ENCODE measurements at places on chromosomes 3 and 15.

DNA sequence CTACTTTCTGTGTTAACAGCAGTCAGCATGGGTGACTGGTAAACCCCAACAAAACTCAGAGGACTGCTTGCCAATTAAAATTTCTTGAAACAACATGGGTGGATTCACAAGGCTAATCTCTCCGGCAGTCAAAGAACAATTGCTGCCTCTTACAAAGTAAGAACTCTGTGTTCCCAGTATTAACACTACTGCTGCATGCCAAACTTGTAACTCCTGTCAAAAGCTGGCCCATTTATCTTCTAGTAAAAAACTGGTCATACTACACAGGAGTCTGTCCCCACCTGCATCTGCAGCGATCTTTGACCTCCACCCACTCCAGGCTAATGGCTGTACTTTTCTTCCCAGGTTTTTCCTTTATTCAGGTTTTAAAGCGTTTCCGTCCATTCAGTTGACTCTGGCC lies 8.7 kb upstream of the ZNF589 start:
- DNase-seq = no peak

- no peak for DNase-seq
Observed at GRCh38 chr3:88180398-88180999, 30.7 kb downstream of the C3orf38 start.

DNA sequence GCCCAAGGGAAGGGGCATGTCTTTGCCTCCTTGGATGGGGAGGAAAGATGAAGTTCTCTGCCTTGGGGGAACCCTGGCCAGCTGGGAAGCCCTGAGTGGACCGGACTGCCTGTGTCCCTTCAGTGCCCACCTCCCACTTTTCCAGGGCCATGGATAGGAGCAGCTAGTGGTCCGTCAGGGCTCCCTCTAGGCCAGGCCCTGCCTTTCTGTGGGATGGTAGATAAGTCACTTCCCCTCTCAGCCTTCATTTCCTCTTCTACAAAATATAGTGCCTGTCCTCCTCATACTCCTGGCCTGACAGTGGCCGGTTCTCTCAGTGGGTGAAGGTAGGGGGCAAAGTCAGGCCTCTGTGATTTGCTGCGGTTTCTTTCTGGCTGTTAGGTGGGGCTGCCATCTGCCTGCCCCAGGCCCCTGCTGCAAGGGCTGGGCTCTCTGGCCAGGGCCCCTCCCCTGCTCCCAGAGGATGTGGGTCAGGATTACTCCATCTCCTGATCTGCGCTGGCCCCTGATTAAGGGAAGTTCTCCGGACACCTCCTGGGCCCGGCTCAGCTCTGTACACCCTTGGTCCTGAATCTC lies 1.4 kb downstream of the PLEKHO2 start:
- DNase-seq = peak; percentile 74

DNA sequence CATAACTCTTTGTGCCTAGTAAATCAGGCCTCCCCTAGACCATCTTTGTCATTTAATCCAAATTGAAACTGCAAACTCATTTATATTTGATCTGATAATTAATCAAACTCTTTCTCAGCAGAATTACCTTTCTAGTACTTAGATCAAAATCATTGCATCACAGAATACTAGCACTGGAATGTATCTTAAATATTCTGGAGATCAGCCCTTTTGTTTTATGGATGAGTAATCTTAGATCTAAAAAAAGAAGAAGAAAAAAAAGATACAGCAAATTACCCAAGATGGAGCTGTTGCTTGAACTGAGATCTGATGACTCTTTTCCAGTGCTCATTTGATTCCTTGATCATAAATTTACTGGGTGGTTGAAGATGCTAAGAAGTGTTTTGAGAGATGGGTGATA lies 47.9 kb downstream of the NAALADL2 start:
- no peak for DNase-seq

DNA sequence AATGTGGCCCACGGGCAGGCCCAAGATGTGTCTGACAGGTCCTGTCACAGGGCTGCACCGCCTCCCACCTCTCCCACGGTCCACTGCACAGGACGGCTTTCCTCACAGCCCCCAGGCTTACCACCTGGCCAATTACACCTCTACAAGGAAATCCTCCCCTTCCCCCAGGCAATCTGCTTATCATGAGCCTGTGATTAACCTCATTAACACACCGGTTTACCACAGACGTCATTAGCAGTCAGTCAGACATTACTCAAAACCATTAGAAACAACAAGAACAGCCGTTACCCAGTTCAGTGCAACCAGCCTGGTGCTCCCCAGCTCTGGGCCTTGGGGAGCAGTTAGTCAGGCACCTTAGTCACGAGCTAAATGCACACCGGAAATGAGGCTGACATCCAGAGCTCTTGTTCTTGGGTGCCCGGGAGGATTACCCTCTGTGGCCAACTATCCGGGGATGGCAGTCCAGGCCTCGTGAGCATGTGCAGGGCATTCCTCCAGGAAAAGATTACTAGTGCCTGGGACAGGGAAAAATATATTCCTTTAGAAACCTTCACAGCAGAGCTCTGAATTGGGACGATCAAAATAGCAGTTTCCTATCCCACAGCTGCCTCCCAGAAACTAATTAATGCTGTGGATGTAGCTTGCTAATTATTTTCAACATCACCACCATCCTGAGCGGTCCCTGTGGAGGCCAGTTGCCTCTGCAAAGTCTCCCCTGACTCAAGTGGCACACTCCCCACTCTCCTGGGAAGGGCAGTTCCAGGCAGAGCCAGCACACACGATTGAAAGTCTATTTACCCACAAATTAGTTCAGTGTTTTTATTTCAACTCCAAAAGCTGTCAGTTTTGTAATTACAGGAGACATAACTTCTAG lies 117.4 kb upstream of the ZBED2 start:
- DNase-seq = no peak

DNA sequence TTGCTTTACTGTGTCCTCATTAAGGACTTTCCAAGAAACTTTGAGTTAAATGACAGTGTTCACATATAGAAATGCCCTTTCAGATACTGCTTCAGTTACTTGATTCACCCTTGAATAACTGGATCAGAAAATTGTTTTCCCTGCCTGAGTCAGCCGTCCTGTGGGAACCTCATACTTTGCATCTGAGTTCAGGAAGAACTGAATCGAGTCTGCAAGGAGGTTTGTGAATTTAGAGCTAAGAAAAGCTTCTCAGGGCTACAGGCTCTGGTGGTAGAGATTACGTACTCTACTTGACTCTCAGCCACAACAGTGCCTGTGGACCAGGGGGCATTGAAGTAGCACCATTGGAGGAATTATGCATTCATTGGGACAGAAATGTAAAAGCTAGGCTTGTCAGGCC lies 252.4 kb upstream of the C2CD4B start:
- DNase-seq = no peak

DNA sequence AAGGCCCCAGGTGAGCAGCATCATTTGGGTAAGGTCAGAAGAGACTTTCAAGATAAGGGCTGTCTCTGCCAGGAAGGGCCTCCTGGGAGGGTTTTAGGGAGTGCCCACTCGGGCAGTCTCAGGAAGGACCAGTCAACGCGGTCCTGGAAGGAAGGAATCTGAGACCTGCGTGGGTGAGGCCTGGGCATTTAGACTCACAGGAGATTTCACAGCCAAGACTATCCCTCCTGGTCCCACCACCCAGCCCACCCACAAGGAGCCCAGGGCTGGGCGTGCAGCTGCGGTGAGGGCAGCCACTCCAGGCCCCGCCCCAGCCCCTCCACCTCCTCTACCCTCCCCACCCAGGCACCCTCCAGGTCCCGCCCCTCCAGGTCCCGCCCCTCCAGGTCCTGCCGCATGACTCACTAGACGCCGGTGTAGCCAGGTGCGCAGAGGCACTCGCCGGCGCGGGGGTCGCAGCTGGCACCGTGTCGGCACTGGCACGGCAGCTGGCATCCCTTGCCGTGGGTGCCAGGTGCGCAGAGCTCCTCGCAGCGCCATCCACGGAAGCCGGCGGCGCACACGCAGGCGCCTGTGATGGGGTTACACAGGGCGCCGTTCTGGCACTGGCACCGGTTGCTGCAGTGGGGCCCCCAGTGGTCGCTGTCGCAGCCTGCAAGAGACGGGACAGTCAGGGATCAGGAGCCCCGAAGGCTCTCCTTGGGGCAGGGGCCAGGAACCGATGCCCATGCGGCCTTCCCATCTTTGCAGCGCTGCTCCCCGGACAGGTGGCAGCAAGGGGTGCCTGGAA lies 112.7 kb downstream of the RAB11A start:
- DNase-seq = peak; percentile 53

- DNase-seq = no peak
Observed at GRCh38 chr3:50089609-50089945, 858 bp downstream of the RBM5 start.

GRCh38 chr15:74402873-74403587 lies 30.7 kb downstream of the SEMA7A start:
- no peak for DNase-seq

GRCh38 chr3:197000211-197000610 lies 29.4 kb downstream of the MELTF start:
- no peak for DNase-seq

- peak; percentile 52 for DNase-seq
Observed at GRCh38 chr15:65805019-65805745, 13.1 kb upstream of the DENND4A start.

GRCh38 chr15:51161491-51162220 lies 67.0 kb upstream of the TNFAIP8L3 start:
- DNase-seq = no peak

GRCh38 chr3:195524171-195524896 lies 18.8 kb downstream of the PPP1R2 start:
- DNase-seq = no peak

DNA sequence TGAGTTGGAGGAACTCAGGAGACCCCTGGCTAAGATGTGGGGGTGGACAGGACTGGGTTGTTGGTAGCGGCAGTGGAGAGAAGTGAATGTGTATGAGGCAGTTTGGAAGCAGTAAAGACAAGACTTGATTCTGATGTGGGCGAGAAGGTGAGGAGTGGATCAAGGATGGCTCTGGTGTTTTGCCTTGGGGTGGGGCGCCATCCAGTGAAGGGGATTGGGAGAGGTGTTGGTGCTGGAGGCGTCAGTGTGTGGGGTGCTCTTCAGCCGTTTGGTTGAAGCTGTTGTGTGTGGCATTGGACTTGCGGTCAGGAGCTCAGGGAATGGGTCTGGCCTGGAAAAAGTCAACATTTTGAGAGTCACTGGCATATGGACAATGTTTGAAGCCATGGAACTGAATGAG lies 13.3 kb downstream of the FAN1 start:
- DNase-seq = no peak

DNA sequence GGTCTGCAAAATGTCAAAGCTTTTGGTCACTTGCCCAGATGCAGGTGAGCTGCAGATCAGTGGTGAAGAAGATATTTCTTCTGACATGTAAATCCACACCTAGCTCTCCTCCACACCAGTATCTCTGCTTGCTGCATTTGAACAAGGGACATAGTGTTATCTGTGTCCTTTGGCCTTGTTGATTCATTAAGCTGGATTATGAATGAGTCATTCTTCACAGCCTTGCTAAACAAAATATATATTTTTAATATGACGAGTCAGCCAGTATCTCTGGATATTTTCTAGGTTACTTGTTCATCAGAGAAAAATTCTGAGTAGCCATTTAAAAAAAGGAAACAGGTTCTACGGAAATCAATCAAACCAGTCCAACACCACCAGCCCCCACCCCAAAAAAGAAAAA lies 190.6 kb upstream of the ADAMTS9 start:
- no peak for DNase-seq

- no peak for DNase-seq
Observed at GRCh38 chr3:37163262-37164015, 10.9 kb downstream of the LRRFIP2 start.

DNA sequence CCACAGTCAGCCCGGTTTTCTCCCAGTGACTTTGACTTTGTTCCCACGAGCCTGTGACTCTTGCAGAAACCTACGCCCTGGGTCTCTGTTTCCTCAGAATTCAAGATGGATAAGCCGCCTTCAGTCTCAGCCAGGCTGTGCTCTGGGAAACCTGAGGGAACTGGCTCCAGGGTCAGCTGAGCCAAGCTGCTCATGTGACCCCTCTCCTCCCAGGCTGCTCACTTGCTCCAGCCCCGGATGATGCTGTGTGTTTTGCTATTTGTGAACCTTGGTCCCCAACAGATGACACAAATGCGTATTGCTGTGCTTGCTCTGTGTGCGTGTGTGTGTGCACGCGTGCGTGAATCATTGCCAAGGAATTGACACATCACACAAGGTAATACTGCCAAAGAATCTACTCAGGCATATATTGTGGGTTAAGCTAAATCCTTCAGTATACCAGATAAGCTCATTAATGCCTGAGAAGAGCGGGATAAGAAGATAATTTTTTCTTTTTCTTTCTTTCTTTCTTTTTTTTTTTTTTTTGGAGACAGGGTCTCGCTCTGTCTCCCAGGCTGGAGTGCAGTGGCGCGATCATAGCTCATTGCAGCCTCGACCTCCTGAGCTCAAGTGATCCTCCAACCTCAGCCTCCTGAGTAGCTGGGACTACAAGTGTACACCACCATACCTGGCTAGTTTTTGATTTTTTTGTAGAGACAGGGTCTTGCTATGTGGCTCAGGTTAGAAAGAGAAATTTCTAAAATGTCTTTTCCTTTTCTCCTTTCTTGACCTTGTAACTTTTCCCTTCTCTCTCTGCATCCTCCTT lies 29.2 kb upstream of the UMPS start:
- DNase-seq = no peak

DNA sequence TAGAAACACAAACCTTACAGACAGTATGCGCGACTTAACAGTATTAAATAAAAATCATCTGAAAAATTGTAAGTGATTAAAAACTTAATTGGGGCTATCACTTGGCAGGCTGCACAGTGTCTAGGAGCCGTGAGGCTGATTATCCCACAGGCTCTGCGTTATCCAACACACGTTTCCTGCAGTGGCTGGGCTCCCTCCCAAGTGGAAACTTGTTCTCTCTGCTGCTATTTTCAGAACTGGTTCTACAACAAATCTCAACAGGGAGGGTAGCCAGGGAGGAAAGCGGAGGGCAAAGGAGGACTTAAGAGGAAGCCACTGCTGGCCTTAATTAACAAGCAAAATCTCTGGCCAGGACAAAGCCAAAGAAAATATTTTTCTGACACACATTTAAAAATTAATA lies 555.2 kb downstream of the MAGI1 start:
- DNase-seq = no peak

GRCh38 chr3:127723011-127723567 lies 50.3 kb downstream of the ABTB1 start:
- no peak for DNase-seq

GRCh38 chr3:141127344-141128125 lies 76.4 kb downstream of the SPSB4 start:
- DNase-seq = no peak

DNA sequence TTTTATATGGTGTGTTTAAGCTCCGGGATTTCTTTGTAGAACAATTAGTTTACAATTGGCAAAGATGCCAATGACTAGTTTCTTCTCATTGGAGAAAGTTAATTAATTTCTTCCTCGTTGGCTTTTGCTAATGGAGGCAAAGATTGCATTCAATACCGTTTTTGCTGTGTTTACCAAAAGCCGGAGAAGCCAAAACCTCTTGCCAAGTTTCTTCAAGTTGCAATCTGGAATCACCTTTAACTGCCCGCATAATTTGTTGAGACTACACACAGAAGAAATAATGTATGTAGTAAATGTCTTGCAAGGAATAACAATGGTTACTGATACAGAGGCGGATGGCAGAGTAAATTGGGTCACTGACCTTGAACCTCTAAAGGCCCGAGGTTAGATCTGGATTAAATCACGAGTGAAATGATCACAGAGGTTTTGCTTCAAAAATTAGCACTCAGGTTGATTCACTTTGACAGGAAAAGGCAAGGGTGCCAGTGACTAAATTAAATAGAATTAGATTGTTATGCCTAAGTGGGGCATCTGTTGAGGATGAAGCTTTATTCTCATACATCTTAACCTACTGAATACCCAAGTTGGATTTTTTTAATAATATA lies 732.1 kb upstream of the NR2F2 start:
- no peak for DNase-seq

GRCh38 chr15:29986946-29987345 lies 95.8 kb upstream of the GOLGA8J start:
- DNase-seq = no peak
